ENCODE measurements at places on chromosomes 11 and 22.
A peak's percentile ranks its signal among the peaks of the same experiment; 100 is the strongest.

- no peak for DNase-seq
These were observed 41.0 kb downstream of the TIMP3 start for GRCh38 chr22:32842486-32842885.

- DNase-seq: no peak
These were observed 60.0 kb downstream of the SPECC1L start for GRCh38 chr22:24330636-24331035.

- no peak for DNase-seq
These were observed 294.2 kb downstream of the NELL1 start for GRCh38 chr11:20963596-20963995.

DNA sequence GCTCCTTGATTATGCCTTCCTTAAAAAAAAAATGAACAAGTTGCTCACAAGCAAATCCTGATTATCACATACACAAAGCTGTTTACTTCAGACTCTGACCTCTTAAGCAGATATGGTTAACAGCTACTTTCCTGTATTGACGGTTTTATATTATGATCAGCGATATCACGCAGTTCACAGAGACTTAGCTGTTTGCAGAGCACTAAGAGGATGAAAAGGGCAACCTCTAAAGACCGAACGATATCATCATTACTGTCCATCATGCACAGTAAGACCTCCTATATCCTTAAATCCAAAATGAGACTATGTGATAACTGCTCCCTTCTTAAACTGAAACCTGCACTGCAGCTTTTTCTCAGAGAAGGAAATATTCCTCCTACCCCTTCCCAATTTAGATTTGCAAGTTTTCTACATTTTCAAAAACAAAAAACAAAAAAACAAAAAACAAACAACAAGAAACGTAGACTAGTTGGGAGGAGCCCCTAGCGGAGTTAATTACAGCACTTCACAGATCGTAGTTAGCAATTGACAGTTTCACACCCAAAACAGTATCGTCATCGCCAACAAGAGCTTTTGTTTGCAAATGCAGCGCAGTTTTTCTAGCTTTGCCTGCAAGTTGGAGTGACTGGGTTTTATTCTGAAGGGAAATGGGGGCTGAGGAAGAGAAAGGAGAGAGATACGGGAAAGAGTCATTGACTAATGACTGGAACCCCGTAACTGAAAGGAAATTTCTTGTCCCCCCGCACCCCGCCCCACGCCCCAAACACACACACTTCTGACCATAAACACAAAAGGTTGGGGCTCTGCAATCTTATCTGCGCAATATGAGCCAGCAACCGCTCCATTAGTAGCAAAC, 1.2 kb downstream of the DDX6 start:
- peak; percentile 49 for DNase-seq

DNA sequence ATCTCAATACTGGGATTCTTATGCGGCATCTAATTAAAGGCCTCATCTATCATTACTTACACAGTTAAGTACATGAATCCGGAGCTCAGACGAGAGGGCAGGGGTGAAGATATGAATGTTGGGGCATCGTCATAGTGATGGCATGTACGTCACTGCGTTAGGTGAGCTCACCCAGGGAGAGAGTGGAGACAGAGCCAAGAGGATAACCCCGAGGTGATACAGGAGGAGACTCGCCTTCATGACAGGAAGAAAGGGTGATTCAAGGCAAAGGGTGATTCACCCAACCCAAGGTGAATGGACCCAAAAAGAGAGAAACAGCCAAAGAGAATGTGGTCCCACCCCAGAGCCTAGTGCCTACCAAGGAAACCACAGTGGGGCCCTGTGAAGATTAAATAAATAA, 132.9 kb upstream of the BLID start:
- DNase-seq: no peak

DNA sequence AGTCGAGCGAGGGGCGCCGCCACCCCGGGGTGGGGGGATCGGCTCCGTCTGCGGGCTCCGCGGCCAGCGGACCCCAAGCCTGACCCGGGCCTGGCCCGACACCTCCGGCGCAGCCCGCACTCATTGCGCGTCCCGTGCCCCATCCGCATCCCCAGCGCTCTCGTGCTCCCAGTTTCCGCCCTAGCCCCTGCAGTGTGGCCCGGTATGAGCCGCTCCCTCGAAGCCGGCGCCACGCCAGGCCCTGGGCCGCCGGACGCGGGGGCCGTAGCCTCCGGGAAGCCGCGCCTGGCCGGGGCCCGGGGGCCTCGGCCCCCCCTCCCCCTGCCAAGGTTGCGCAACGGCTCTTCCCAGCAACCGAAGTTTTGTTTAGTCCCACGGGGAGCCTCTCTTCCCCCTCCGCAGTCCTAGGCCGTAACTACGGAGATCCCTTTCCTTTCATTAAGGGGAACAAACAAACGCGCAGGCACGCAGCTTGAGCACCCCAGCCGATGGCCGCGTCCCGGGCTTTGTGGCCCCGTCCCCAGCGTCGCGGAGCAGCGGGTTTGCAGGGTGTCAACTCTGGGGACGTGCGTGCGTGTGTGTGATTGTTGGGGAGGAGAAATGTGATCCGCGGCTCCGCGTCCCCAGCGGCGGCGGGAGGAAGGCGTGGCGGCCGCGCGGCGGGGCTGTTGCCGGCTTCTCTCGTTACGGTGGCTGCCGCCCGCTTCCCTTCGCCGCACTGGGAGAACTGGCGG, 883 bp downstream of the HIPK3 start:
- DNase-seq: no peak

DNA sequence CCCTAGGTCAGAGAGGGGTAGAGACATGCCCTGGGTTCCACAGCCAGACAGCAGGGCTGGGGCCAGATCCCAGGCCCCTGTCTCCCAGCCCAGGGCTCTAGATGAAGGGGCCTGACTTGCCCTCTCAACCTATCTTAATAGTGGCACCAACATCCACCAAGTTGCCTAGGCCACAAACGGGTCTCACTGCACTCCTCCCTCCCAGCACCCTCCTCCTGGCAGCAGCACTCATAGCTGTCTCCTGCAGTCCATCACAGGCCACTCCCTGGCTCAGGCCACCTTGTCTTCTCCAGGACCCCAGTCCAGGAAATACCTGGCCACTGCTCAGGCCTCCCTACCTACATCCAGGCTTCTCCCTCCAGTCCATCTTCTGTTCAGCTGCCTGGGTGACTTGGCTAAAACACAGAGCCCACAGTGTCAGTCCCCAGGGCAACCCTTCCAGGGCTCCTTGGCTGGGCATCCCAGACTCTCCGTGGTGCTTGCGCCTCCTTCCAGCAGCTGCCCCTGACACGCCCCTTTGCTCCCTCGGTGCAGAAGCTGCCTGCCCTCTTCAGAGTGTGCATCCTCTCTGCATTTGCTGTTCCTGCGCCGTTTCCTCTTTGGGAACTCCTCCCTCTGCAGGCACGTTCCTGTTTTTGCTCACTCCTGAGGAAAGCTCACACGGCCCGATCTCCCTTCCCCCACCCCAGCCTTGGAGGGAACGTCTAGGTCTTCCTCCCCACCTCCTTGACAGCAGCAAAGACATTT, 40.5 kb downstream of the LRRC32 start:
- DNase-seq: no peak

DNA sequence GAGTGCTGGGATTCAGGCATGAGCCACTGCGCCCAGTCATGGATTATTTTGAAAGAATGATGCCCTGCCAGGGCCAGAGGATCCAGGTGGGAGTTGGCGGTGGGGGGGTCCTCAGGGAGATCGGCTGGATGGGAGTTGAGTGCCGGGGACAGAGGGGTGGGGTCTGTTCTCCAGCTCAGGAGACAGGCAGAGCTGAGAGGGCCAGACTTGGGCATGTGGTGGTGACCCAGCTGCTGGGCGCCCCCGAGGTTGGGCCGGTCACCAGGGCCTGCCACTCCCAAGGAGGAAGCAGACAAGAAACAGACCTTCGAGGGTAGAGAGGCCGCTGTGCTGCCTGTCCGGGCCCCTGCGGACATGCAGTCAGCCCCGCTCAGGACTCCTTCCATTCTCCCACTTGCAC, 11.8 kb upstream of the PRODH start:
- DNase-seq: no peak

DNA sequence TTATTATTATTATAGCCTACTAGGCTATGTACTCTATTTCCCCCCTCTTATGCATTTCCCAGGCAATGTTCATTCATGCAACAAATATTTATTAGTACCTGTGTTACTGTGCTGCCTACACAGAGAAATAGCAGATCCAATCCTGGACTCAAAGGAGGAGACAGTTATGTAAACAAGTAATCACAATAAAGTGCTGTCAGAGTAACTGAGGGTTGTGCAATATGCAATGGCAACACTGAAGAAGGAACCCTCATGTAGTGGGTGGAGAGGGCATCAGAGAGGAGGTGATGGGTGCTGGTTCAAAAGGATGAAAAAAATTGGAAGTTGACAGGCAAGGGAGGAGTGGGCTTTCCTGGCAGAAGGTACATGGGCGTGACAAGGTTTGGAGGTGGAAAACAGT, 886 bp upstream of the P4HA3 start:
- DNase-seq: no peak

- DNase-seq: no peak
These were observed 9.8 kb downstream of the SPON1 start for GRCh38 chr11:13972043-13972910.

- no peak for DNase-seq
These were observed 78.2 kb downstream of the UVRAG start for GRCh38 chr11:75893251-75893650.

DNA sequence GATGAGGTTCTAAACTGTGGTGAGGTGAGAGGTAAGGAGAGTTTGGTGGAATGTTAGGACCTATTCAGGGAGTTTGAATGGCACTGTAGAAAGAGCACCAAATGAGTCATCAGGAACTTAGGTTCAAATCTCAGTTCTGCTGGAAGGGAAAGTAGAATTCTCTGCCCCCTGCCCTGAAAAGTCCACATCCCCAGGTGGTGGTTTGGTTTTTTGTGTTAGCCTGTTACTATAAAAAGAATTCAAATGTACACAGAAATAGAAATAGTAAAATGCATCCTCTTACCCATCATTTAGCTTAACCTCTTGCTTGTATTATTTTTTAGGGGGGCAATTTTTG, 20.2 kb downstream of the PPFIBP2 start:
- peak; percentile 69 for DNase-seq

GRCh38 chr22:22720724-22721261, 76.4 kb downstream of the GGTLC2 start:
- DNase-seq: peak; percentile 80

DNA sequence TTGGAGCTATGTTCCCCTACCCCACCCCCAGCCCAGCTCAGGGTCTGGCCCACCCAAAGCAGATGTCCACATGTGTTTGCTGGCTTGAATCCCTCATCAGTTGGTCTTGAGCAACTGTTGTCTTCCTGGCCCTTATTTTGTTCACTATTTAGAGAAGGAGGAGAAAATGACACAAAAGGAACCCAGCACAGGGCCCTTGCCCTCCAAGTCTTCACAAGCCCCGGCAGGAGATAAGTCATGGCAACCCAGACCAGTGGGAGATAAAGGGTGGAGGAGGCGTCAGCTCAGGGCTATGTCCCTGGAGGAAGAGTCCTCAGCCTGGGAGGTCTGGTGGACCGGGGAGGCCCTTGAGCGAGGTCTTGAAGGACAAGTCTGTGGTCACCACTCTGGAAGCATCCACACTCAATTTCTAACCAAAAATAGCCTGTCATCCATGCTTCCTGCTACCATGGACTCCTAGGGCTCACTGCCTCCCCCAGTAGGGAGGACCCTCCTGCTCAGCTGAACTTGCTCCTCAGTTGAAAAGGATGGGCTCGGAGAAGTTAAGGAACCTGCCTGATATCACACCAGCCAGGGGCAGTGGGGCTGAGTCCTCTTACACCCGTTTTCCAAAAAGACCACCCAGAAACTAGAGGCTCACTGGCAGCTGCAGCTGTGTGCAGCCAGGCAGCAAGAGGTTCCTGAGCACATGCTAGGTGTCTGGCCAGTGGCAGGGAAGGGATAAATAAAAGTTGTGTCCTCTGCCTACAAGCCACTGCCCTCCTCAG, 1.8 kb upstream of the RAB3IL1 start:
- no peak for DNase-seq

DNA sequence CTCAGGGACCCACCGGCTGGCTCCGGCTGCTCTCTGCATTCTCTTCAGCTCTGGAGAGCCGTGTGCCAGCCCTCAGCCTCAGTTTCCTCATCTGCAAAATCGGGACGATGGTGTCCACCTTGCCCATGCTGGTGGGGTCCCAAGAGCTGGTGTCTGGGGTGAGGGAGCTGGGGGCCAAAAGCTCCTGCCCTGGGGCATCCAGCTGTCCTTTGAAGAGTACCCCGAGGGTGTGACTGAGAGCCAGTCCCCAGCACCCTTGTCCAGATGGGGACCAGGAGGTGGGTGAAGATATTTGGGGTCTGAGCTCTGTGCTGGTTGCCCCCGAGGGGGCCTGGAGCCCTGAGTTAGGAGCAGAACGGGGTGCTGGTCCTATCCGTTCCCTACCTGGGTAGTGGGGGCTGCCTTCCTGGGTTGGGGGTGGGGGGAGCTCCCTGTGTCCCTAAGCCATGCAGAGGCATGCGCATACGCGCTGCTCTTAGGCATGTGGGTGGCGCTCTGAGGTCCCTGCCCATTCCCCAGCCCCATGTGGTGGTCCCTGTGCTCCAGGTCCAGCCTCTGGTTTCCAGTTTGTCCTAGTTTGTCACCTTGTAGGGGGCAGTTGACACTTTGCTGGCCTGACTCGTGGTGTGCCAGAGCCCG, 4.9 kb downstream of the LRP5 start:
- no peak for DNase-seq

DNA sequence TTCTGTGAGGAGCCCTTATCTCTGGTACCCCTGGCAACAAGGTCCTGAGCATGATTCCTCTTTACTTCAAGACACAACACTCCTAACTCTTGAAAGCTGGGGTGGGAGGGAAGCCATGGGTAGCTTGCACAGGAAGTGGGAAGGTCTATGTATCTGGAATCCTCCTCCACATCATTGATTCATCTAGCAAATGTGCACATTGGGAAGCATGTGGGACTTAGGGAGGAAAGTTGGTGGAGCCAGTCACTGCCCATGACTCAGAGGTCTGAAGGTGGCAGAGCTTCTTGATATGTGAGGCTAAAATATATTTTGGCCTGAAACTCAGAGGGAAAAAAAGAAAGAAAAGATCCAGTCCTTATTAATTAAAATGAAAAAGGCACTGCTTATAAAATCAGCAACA, 1000.9 kb downstream of the DLG2 start:
- DNase-seq: no peak

DNA sequence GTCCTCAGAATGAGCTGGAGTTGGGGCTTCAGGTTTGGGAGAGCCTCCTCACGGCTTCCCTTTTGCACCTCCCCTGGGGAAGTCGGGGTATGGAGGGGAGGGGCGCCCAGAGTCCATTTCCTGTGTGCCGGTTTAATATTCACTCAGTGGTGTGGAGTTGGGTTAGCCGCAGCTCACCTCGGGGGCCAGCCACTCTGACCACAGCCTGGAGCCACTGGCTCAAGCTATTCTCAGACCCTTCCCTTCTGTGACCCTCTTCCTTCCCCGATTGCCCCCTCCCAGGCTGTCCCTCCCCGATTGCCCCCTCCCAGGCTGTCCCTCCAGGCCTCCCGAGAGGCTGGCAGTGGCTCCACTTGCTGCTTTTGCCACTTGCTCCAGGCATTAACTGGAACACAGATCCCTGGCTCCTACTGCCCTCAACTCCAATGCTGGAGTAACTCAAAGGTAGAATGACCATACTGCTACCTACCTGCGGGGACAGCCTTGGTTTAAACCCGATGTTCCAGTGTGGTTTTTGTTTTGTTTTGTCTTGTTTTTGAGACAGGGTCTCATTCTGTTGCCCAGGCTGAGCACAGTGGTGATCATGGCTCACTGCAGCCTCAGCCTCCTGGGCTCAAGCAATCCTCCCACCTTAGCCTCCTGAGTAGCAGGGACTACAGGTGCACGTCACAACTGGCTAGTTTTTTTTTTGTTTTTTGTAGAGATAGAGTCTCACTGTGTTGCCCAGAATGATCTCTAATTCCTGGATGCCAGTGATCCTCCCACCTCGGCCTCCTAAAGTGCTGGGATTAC, 29.3 kb downstream of the RPUSD4 start:
- DNase-seq: no peak

GRCh38 chr11:118820412-118821357, 29.7 kb upstream of the DDX6 start:
- DNase-seq: peak; percentile 97

Measured in GM12864 (cell line).